ENCODE measurements at places on chromosomes 1 and 21.

- no peak for DNase-seq
Measured at GRCh38 chr21:46636181-46636512, 673 bp downstream of the PRMT2 start.

DNA sequence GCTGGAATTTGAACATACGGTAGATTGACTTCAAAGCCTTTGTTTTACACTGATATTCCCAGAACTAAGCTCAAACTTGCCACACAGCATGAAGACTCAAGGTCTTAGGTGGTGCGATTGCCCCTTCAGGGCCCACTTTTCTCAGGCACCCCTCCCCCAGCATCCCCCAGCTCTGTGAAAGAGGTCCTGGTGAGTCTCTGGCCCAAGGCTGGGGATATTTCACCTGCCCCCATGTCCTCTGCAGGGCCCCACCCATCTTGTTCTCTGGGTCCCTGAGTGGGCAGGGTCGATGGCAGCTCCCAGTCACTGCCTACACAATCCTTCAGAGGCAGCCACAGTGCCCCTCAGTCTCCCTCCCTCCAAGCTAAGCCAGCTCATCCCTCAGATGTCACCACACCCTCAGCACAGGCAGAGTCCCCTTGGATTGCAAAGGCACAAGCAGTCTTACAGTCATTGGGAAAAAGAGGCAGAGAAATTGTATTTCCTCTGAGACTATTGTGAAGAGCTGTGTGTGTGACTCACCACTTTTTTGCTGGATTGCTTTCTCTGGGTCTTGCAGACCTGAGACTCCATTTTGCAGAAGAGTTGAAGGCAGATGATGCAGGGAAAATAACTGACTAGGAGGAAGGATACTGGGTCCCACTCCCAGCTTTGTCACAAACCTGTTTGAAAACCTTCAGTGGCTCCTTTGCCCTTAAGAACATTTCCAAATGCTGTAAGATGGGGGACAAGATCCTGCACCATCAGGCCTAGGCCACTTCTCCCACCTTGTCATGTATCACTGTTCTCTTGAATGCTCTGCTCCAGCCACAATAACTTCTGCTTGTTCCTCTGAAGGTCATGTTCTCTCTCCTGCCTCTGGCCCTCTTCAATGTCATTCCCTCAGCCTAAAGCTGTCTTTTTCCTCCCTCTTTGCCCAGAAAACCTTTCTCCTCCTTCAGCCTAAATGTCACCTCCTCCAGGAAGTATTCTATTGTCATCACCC, 119.1 kb upstream of the GRIK3 start:
- no peak for DNase-seq

GRCh38 chr21:30408782-30409494, 13.1 kb downstream of the KRTAP13-1 start:
- peak; percentile 4 for DNase-seq

- no peak for DNase-seq
Measured at GRCh38 chr1:45995298-45995697, 137.1 kb downstream of the PIK3R3 start.

- DNase-seq = no peak
Measured at GRCh38 chr1:145785547-145785946, 38.3 kb downstream of the RNF115 start.

- no peak for DNase-seq
Measured at GRCh38 chr1:174800876-174801275, 198.9 kb upstream of the CACYBP start.

DNA sequence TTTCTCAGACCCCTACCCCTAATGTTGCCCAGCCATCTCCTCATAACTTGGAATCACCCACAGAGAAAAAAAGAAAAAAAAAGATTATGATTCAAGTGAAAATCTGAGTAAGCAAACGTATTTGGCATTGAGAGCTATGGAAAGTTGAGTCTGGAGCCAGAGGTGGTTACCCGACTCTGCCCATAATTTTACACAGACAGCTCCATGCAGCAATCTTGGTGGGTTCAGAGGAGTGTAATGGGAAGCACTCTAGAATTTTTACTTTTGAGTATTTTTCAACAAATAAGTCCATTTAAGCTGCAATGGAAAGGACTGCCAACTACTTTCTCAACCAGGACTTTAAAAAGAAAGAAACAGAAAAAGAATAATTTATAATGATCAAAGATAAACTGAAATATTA, 62.7 kb downstream of the ZC3H11B start:
- DNase-seq = no peak

- DNase-seq = no peak
Measured at GRCh38 chr1:81432059-81432458, 368.7 kb upstream of the ADGRL2 start.

- DNase-seq = no peak
Measured at GRCh38 chr1:234018816-234019215, 114.3 kb downstream of the SLC35F3 start.

- no peak for DNase-seq
Measured at GRCh38 chr1:100746542-100746932, 27.0 kb downstream of the VCAM1 start.

DNA sequence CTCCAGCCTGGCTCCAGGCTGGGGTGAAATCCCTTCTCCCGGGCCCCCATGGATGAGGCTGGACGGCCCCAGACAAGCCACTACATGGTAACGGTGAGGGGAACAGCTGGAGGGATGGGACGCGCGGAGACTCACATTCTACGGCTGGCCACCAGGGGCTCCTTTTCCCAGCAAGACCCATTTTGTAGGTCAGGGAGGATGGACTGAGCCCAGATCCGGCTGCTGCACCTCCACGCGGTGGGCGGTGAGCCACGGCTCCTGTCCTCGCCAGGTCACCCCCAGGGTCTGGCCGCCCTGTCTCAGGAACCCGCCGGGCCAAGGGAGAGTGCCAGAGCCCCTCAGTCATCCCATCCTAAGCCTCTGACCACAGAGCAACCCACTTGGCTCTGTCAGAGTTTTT, 75.0 kb upstream of the ACTRT2 start:
- DNase-seq = no peak

DNA sequence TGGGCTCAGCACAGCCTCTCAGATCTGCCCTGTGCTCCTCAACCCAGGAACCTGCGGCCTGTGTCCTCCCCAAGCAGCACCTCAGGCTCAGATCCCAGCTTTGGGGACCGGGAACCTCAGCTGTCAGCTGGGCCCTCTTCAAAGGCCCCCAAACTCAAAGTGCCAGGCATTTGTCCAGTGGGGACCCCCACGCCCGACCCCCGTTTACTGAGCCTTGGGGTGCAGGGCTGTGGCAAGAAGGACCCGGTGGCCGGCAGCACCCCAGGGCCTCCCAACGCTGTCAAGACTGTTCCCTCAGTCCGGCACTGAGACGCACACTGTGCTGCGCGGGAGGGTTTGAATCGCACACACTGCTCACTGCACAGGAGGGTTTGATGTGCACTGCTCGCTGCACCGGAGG, 35.0 kb downstream of the MORN1 start:
- no peak for DNase-seq

DNA sequence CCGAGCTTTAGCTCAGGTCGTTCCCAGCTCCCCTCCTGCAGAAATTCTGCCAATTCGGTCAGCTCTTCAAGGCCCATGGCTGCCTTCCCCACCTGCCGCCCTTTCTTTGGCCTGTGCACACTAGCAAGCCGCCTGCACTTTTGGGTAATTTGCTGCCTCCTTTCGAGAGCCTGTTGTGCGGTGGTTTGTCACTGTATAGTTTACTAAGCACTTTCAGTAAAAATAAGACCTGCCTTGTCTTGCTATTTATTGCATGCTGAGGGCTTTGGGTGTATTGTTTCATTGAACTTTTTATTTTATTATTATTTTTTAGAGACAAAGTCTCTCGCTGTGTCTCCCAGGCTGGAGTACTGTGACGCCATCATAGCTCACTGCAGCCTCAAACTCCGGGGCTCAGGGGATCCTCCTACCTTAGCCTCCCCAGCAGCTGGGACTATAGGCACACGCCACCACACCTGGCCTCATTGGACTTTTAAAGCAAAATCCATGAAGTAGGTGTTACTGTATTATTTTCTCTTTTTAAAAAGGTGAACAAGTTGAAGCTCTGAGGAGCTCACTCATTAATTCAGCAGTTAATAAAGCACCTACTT, 1.1 kb upstream of the FABP3 start:
- DNase-seq = no peak

DNA sequence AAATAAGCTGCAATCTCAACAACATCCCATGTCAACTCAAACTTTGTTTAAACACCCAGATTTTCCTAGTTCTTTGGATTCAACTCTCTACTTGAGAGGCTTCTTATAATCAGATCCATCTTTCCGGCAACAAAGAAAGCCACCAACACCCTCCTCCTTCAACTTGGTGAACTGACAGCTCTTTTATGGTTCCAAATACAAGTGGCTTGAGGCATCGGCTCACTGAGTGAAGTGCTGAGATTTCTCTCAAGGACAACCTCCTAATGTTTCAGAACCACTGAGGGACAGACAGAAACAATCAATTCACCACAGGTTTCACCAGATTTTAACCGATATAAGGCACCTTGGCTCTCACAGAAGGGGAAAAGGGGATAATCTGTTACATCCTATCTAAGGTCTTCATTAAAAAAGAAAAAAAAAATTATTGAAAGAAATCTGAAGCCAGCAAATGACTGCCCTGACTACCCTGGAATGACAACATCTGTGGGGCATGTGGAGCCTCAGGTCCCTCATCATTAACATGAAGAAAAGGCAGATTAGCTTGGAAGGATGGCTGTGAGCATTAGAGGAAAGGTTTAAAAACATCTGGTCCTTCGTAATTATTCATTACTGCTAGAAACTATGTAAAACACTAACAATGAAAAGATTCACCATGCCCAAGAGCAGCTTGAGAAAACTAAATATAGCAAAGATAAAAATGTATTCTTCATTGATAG, 50.9 kb downstream of the PTPN14 start:
- DNase-seq = no peak

- no peak for DNase-seq
Measured at GRCh38 chr1:224059897-224060427, 53.9 kb upstream of the FBXO28 start.

DNA sequence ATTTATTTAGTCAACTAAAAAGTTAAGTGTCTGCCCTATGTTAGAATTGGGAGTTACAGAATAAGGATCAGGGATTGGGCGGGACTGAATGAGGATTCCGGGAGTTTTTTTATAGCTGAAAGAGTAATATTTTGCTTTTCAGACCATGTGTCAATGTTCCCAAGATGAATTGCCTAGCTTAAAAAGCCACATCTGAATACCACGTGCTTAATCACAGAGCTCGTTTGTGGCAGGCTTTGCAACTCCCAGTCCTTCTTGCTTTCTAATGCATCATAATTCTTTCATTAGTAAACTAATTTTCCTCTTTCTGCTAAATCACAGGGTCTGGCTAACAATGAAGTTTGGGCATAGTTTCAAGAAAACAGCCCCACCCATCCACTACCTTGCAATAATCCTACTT, 4.2 kb upstream of the BCL10 start:
- no peak for DNase-seq

DNA sequence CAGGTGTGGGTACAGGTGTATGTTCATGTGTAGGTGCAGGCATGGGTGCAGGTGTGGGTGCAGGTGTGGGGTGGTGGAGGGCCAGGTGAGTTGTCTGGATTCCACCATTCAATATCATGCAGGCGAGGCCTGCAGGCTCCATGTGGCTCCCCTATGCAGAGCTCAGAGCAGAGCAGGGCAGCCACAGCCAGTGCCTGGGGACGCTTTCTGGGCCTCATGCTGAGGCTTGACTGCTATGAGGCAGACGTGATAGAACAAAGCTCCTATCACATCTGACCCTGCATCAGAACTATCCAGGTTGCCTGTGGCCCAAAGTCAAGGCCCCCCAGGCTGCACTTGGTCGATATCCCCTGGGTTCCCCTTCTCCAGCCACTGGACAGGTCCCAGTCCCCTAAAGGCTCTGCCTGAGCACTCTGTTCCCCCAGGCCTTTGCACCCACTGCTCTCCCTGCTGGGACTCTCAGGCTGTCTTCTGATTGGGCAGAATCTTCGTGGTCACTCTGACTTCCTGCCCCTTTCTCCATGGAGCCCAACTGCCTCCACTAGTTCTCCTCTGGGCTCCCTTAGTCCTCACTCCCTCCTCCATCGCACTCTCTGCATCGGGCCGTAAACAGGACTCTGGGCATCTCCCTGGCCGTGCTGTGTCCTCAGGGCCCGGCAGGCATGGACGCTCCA, 78.6 kb upstream of the ACTL8 start:
- DNase-seq = no peak

GRCh38 chr1:55305735-55306134, 90.6 kb upstream of the USP24 start:
- no peak for DNase-seq

DNA sequence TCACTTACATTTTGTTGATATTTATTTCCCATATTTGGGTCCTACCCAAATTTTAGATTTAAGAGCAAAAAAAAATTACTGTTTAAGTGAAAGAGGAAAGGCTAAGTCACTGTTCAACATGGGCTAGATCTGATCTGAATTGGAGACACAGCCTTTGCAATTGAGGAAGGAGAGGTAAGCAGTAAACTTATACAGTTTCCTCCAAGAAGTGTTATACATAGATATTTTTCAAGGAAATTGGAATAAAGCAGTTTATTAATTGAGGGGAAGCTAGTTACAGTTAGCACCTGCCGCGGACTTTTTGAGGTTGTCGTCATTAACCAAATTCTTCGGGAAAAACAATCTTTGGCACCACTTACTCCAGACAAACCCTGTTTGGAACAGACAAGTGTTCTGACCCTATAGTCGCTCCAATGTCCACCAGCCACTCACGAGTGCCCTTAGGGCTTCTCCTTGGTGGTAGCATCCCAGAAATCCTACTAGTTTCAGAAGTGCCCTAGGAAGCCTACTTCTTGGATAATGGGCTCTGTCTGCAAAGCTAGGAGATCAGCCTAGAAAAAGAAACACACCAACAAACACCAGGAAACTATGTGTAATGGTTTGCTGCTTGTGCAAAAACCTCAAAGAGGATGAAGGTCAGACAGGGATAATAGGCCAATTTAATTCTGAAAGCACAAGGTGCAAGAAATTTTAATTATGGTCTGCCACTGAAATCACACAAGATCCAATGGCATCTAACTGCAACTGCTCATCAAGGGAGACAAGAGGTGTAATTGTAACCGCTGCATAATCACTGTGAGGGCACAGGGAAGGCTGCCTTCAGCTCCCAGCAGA, 2.5 kb downstream of the WLS start:
- DNase-seq = no peak

DNA sequence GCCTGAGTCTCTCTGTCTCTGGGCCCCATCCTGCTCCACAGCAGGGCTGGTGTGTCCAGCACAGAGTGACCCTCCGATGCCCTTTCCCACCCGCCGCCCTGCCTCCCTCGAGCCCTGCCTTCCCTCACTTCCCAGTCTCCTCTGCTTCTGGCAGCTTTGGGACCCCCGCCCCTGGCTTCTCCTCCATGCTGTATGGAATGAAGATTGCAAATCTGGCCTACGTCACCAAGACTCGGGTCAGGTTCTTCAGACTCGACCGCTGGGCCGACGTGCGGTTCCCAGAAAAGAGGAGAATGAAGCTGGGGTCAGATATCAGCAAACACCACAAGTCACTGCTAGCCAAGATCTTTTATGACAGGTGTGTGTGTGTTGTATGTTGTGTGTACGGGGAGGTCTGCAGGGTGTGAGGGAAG, 14.3 kb downstream of the MOV10 start:
- no peak for DNase-seq

GRCh38 chr21:43749651-43750262, 26.4 kb downstream of the CSTB start:
- no peak for DNase-seq

GRCh38 chr1:234413990-234414389, 40.7 kb downstream of the COA6 start:
- no peak for DNase-seq

Data from CMK (cell line).